Activated gamma-delta T cell (primary cell): ENCODE measurements at places on chromosomes 2 and 18.

DNA sequence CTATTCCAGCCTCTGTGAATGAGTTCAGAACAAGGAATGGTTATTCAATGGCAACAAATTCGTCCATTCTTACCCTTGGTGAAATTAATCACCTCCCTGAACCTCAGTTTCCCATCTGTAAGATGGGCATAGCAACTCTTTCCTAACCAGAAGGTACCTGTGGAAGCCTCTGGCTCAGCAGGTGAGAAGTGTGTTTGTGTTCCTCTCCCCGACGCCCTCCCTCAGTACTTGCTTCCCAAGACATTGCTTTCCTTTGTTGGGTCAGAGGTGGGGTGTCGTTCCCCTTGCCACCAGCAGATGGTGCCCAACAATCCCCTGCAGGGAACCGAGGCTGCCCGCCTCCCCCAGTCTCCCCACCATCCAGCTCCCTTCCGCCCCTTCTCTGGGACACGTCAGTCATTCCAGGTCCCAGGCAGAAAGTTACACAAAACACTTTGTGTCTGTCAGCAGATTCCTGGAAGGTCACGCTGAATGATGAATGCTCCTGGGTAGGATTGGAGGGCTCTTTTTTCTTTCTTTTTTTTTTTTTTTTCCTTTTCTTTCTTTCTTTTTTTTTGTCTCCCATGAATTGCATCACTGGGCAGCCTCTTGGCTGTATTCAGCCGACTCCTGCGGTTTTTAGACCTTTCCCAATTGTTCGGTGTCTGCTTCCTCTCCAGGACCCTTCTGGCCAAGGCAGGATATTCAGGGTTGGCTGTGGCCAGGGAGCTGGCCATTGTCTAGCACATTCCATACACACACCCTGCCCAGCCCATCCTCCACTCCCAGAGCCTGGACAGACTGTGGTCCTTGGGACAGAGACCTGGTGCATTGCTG is 117.3 kb downstream of the LPIN1 start:
- DNase-seq: no peak

DNA sequence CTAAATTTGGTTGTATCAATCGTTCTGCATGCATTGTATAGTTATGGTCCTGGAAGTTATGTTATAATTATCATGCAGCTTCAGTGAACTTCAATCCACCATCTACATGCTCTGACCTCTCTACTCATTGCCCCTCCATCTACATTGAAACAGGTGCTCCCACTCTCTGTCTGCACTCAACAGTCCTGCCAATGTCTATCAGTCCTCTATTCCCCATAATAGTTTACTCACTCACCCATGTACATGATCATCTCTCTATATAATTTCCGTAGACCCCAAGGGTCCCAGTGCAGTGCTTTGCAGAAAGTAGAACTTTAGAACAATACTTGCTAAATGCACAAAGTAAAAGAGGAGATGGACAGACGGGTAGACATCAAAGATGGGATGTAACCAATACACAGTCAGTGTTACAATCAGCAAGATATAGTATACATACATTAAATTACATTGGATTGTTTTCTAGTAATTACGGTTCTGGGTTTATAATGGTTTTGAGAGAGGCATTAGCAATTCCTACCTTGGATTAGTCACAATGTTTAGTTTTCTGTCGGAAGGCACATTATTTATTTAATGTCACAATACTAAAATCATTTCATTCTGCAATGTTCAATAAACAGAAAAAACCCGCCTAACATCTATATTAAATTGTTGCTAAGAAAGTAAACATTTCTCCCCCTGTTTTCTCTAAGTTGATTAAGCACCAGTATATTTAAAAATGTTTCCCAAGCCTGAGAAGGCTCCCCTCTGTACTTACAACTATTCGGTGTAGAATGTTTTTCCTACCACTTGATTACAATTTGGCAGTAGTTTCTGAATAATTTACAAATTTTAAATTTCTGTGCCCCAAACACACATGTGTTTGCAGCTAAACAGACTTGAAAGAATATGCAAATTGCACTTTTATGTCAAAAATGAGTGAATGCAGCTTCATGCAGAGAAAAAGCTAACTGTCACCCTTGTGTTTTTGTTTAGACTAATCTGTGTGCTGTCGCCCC is 94.4 kb upstream of the SIX2 start:
- DNase-seq: no peak

DNA sequence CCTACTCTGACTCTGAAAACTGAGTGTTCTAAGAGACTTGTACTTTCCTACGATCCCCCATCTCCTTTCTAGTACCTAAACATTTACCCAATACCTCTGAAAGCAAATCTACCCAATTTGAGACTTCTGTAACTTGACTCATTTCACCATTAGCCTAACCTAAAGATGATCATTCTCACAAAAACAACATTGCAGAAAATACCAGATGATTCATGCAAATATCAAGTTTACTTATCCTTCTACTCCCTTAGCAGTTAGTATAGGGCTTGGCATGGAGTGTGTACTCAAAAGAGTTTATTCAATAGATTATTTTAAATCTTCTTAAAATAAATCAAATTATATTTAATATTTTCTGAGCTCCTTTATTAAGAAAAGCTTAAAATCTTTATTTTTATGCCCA is 89.6 kb downstream of the NR4A2 start:
- no peak for DNase-seq

GRCh38 chr18:77039196-77040130 is 93.1 kb downstream of the MBP start:
- no peak for DNase-seq

GRCh38 chr2:42858140-42859005 is 66.0 kb upstream of the HAAO start:
- no peak for DNase-seq

- no peak for DNase-seq
These were observed 45.4 kb upstream of the MC4R start for GRCh38 chr18:60417946-60418345.

- DNase-seq: no peak
These were observed 484.1 kb downstream of the FBXO15 start for GRCh38 chr18:73663581-73663980.

DNA sequence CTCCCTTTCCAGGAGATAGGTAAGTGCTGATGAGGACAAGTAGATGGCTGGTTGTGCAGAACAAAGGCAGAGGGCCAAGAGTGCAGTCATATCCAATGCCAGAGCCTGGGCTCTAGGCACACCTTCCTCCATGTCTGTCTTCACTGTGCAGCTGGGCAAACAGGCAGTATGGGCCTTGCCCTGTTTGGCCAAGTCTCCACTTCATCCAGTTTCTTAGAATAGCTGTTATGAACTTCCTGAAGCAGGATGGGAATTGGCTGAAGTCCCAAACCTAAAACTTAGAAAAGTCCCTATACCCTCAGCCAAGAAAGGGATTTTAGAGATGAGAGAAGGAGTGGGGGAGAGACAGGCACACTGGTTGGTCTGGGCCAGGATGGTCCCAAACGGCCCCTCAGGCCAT is 37.5 kb upstream of the CYP26B1 start:
- no peak for DNase-seq

DNA sequence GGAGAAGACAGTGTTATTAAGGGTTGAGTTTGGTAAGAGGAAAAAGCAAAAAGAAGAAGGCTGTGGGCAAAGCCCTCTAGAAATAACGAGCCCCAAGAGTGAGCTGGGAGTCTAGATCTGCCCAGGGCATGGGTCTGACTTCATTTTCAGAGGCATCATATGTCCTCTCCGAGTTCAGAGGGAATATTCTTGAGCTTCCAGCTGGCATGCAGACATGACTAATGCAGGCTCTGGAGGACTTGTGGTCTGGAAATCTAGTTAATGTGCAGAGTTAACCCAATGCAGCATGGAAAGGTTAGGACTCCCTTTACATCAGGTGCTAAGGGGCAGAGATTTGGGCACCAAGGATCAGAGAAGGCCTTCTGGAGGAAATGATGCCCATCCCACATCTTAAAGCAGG is 7.3 kb downstream of the ACMSD start:
- no peak for DNase-seq

- DNase-seq: no peak
These were observed 82.3 kb downstream of the SH3RF3 start for GRCh38 chr2:109211315-109211714.

DNA sequence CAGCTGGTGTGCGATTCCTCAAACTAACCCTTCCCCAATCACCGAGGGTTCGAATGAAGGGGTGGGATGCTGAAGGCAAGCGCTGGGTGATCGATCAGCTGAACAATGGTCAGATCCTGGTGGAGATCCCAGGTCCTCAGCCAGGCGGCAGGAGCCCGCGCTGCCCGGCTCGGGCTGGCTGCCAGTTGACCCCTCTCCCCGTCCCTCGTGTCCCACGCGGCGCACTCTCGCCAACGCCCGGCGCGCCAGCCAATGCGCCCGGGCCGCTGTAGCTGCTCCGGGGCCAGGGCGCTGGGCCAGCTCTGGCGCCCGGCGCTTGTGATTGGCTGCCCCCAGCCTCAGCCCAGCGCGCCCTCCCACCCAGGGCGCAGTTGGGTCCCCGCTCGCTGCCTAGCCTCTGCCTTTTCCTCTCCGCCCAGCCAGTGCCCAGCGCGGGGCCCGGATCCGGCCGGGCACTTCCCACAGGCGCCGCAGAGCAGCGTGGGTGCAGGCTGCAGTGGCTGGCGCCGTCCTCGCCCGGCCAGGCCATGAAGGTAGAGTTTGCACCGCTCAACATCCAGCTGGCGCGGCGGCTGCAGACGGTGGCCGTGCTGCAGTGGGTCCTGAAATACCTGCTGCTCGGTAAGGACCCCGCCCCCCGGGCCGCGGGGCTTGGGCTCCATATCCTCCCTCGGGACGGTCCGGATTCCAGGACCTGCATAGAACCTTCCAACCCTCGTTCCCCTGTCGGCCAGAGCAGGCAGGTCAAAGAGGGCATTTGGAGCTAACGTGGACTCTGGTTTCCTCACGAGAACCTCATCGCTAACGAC is at the start of gene MOGAT1:
TSS of gene MOGAT1 (plus strand) at position 400 of the 809 bp plus-strand sequence. CDS start at position 528, 128 bp downstream.
- DNase-seq: no peak

- no peak for DNase-seq
These were observed 104.6 kb downstream of the ITGB1BP1 start for GRCh38 chr2:9318461-9319337.

DNA sequence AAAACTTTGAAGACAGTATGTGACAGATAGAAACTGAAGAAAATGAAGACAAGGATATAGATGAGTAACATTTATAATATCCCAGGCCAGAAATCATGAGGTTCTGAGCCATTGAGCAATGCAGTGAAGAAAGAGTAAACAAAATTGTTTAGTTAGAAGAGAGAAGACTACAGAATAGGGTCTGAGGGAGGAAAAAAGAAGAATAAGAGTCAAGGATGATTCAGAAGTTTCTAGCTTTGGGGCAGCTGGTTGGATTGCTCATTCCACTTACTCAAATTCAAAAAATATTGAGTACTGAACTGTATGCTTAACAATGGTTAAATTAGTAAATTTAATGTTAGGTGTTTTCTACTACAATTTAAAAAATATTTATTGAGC is 155.0 kb upstream of the OTX1 start:
- no peak for DNase-seq

- DNase-seq: no peak
These were observed 579.0 kb downstream of the PLCL1 start for GRCh38 chr2:198383392-198383791.

DNA sequence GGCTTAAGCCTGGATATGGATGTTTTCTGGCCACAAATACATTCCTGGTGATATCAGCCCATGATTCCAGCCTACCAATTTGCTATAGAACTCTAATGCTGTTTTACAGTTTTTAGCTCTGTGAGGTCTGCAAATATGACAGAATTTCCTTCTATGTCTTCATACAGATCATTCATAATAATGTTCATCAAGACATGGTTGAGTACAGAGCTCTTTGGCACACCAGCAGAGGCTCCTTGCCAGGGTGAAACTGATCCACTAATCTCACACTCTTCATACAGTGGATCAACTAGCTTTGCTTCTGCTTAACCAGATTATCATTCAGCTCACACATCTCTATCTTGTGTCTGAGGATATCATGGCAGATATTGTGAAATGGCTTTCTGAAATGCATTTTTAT is 672.1 kb downstream of the STK39 start:
- no peak for DNase-seq

DNA sequence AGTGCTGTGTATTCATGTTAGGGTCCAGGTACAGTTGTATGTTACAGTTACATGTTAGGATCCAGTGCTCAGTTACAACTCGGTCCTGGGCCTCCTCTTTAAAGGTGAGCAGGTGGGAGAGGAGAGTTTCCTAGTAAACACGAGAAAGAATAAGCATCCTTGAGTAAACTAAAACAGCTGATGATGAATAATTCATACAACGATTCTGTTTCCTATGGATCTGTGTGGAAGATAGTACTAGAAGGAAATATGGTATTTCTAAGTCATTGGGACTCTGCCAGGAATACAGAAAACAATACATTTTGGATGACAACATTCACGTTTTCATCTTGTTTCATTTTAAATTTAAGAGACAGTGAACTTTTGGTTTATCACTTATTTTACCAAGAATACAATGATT is 29.5 kb downstream of the SNTG2 start:
- no peak for DNase-seq

- no peak for DNase-seq
These were observed 7.7 kb downstream of the COQ10B start for GRCh38 chr2:197461057-197461456.

- no peak for DNase-seq
These were observed 84.3 kb downstream of the MGAT5 start for GRCh38 chr2:134338208-134338607.

DNA sequence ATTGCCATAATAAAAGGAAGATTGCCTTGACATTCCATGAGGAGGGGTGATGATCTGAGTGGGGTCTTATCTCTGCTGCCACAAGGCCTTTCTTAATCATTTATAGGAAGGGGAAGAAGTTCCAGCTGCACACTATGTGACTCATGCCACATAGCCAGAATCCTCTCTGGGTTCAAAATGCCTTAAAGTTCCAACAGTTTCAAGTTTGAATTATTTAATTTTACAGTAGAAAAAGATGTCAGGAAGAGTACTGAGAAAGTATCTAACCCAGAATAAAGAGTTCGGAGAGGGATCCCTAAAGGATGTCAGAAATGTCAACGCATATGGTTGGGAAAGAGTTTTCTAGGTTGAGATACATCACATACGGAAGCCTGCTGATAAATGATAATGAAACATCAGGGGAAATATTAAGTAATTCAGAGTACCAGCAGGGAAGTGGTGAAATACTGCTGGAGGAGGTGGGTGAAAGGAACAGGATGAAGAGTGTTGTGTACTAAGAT is 999.9 kb downstream of the TSN start:
- no peak for DNase-seq

DNA sequence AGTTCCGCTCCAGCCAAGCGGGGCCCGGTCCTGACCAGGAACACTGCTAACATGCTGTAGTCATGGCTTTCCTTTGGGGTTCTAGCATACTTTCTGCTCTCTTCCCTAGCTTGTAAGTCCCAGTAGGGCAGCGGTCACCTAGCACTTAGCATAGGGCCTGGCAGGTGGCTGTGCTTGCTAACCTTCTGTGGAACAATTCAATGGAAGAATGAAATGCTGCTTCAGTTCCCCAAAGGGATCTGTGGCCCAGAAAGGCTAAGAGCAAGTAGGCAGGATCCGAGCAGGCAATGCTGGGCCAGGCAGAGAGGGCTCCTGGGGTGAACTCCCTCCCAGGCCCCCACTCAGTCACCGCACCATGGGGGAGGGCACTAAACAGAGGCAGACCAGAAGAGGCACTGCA is 266.8 kb downstream of the CELF4 start:
- DNase-seq: no peak

DNA sequence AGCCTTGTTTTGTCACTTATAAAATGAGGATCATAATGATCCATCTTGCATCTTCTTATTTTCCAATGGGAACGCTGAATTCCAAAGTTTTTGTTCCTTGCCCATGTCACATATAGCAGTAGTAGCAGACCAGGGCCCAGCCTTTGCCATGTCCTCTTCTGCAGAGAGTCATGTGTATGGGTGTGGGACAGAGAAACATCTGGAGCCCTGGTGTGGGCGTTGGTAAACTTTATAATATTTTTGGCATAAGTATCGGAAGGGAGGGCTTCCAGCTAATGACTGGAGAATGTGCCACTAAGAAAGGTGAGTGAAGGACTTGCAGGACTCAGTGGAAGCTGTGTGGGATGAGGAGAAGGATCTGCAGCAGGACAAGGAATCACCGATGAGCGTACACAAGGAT is 157.2 kb downstream of the NCKAP5 start:
- DNase-seq: no peak
